ENCODE measurements at places on chromosomes 1 and 21.

DNA sequence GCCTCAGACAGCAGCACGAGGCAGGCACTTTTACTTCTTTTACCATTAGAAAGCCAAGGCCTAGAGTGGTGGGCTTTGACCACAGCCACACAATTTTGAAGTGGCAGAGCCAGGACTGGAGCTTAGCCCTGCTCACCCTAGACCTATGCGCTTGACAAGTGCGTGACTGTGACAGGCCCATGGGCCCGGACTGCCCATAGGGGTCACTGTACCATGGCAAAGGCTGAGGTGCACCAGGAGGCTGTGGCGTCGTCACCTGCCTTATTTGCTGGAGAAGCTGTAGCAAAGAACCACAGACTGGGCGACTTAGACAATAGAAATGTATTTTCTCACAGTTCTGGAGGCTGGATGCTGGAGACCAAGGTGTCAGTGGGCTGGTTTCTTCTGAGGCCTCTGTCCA is 2.6 kb upstream of the TMEM82 start:
- no peak for DNase-seq

GRCh38 chr1:25782608-25783201 is 17.3 kb upstream of the SELENON start:
- DNase-seq: no peak

DNA sequence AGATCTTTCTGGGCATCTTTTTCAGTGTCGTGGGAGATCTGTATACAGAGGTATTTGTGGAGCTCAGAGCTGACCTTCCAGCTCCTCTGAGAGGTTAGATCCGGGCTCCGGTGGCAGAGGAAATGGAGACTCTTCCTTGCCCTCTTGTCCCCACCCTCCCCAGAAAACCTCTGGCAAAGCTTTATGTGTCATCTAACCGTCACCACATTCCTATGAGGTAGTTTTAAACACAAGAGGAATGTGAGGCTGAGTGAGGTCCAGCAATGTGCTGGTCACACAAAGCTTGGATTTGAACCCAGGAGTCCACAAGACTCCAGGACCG is 1.2 kb downstream of the CD160 start:
- DNase-seq: peak; percentile 44

DNA sequence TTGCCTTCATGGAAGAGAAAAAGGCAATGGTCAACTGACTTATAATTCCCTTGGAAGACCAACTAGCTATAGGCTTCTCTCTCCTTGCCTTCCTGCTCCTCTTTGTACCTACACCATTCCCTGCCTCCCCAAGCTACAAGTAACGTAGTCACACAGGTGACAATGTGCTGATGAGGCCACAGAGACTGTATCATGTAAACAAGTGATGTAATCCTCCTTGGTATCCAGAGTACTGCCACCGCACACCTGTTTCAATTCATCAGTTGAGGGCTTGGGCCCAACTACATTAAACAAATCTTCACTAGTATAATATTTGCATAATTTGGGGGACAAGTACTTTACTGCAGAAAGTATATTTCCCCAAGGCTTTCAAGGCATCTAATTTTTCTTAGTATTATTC is 76.4 kb upstream of the SCYL3 start:
- DNase-seq: no peak

DNA sequence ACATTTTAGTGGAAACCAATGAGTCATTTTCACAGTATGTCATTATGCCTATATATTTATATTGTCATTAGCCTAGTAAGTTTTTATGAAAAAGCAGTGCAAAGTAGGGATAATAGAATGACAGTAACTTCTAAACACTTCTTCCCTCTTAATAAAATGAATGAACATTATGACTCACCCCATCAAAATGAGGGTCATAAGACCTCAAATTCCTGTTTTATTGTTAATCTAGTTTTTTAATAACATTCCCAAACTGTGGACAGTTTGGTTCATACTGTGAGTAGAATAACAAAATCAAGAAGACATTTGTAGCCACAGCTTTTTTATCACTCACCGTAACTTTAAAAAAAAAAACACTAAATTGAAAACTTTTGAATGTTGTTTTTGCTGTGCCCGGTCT is 160.5 kb downstream of the LRRC40 start:
- peak; percentile 46 for DNase-seq

- DNase-seq: no peak
These were observed 81.6 kb downstream of the NPHP4 start for GRCh38 chr1:5910666-5911065.

GRCh38 chr1:246445503-246445902 is 61.6 kb downstream of the SMYD3 start:
- no peak for DNase-seq

DNA sequence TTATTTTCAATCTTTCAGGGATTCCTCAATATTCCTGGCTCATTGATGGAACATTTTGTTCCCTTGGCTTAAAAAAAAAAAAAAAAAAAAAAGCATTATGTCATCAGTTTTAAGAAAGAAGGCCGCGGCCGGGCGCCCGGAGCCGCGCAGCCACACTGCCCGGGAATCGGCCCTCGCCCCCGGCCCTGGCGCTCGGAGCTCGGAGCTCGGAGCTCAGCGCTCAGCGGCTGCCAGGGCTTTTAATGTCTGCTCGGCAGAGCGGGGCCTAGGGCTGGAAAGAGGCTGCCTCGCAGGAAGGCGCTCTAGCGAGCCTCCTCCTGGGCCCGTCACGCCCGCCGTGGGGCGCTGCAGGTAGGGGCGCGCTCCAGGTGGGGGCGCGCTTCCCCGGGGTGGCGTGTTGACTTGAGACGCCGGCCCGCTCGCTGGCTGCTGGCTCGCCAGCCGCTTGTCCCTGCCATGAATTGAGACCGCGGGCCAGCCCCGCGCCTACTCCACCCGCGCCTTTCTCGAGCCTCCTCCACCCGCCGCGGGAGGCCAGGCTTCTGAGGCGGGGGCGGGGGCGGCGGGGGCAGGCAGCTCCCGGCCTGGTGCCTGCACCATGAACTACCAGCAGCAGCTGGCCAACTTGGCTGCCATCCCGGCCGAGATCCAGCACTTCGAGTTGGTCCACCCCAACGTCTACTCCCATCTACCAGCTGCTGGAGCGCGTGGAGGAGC is 5.4 kb upstream of the TDRD5 start:
- DNase-seq: peak; percentile 5

- no peak for DNase-seq
These were observed 8.4 kb upstream of the NPHP4 start for GRCh38 chr1:6000444-6001288.

DNA sequence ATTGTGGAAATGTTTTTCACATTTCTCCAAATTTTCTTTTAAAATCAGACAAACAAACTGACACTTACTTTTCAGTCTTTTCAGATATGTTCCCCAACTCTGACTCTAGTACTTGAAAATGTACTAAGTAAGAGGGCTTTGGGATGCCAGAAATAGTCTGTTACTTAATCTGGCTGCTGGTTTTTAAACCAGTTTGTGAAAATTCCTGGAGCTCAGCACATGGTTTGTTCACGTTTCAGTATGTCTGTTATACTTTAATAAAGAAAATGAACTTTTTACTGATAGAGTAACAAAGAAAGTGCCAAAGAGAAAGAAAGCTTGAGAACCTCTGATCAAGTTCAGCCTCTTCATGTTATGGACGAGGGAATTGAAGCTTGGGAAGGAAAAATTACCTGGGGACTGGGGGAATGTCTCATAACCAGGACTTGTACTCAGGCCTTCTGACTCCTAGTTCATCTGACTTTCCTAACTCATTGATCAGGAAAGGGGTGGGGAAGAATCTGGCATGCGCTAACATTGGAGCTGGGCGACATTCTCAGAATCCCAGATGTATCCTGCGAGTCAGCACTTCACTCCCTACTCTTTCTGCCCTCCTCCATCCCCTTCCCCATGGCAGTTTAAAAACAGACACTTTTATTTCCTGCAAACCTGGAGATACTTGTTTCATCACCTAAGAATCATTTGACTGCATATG is 30.8 kb upstream of the DNAJC6 start:
- no peak for DNase-seq

- no peak for DNase-seq
These were observed 46.4 kb upstream of the RAB3GAP2 start for GRCh38 chr1:220318673-220319072.

GRCh38 chr1:23914921-23915320 is 1.8 kb upstream of the CNR2 start:
- DNase-seq: no peak

DNA sequence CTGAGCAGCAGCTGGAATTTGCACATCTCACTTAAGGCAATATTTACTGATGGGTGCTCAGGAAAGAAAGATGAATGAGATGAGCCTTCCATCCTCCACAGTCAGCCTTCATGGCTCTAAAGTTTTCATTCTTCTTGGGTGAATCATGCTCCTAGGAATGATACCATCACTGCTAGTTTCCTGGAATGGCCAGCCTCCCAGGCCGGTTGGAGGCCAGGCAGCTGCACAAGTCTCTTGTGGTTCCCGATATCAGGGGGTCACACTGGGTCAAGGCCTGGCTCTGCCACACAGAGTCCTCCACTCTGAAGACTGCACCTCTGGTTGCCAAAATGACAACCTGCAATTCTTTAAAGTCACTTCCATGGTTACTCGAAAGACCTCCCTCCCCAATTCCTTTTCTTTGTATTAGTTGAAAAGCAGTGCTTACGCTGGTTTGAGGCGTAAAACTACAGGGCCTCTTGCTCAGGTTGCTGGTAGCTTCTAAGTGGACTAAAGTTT is 46.2 kb upstream of the PALMD start:
- DNase-seq: peak; percentile 63

DNA sequence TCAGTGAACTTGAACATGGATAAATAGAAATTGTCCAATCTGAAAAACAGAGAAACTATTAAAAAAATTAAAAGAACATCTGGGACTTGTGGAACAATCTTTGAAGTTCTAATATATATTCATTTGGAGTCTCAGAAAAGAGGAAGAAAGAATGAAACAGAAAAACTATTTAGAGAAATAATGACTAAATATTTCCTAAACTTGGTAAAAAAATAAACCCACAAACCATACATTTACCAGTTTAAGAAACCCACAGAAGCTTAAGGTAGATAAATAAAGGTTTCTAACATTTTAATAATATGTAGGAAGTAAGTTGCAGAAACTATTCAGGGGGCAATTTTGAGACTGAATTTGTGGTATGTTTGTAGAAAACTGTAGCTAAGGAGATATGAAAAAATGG is 437.8 kb downstream of the PTBP2 start:
- DNase-seq: no peak

DNA sequence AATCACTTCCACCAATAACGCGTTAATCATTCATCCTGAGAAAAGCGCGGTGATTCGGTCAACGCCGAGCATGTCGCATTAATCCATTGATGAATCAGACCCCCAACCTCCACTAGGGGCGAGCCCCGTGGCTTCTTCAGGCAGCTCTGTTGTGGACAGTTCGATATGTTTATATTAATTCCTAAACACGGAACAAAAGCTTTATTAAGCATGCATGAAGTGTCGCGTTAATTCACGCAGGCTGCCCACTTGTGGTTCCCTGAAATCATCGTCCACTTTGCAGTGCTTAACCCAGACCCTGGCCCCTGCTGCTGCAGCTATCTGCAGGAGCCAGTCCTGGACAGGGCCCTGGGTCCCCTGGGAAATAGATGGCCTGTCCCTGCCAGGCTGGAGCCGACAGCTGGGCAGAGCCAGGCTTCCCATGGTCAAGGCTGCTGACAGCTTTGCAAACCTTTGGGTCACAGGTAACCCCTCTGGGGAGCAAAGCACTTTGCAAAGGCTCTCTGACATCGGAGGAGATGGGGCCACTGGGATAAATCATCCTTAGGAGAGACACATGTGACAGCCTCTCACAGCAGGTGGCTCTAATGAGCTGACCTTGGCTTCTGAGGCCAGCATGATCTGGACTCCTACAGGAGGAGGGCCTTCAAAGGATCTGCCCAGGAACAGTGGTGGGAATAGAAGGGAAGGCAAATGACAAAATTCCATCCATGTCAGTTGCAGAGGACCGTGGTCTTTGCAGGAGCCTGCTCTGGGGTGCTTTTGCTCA is 137.0 kb upstream of the AJAP1 start:
- no peak for DNase-seq

GRCh38 chr1:95073446-95073845 is 695 bp upstream of the ALG14 start:
- no peak for DNase-seq

- no peak for DNase-seq
These were observed 170.1 kb upstream of the IRF2BP2 start for GRCh38 chr1:234780112-234780511.

DNA sequence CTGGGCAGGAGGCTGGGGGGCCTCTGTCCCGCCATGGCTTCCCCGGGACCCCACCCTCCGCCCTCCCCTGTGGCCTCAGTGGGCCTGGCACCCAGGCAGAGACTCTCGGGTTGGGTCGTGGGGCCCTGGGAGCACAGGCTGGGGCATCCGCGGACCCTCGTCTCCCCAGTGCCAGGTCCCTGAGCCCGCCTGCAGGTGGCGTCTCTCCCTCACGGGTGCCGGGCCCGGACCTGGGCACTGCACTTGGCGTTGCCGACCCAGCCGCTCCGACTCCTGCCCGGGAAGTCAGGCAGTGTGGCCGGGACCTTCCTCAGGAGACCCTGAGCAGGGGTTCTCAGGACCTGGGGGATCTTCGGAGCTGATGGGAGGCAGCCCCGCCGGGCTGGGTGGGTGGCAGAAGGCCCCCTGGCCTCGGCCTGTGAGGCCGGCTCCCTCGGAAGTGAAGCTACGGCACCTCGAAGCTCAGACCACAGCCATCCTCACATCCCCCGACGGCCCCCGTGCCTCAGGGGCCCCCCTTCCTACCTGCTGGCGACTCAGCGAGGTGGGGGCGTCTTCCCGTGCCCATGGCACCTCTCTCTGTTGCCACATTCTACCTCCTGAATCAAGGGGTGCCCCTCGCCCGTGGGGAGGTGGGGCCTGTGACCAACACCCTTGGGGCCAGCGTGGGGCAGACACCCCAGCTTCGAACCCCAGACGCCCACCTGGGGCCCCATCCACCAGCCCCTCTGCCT is 6.4 kb upstream of the C1orf159 start:
- DNase-seq: no peak

DNA sequence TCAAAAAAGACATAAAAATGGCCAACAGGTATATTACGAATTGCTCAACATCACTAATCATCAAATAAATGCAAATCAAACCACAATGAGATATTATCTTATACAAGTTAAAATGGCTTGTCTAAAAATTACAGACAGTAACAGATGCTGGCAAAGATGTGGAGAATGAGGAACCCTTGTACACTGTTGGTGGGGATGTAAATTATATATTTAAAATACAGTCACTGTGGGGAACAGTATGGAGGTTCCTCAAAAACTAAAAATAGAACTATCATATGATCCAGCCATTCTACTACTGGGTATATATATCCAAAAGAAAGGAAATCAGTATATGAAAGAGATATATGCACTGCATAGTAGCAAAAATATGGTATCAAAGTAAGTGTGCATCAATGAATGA is 1037.2 kb upstream of the B3GALT2 start:
- no peak for DNase-seq

DNA sequence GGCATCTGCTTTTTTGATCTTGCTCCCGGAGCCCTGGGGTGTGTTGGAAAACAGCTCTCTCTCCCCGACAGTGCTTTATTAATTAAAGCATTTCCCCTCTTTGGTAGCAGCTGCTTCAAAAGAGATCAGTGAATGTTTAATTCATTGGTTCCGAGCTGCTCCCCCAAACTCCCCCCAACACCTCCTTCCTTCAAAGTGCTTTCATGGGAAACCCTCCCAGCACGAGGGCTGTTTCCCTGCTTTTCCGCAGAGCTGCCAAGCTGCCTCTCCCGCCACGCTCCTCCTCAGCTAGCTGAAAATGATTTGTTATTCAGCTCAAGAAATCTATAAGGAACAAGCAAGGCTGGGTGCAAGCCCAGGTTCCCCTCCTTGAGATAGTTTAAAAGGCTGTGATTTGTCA is 40.0 kb upstream of the DISP3 start:
- no peak for DNase-seq

GRCh38 chr1:23564529-23565122 is 5.3 kb upstream of the ID3 start:
- DNase-seq: no peak

GRCh38 chr1:33021567-33022431 is 14.9 kb downstream of the AK2 start:
- no peak for DNase-seq

All from skeletal muscle cell (primary cell).